ENCODE measurements at places on chromosomes 11 and 22. TPM values are rescaled to one million over a fixed set of nuclear protein-coding genes. Genes with fewer than 3 reads are reported as not detected.

GRCh38 chr11:61495801-61496601 lies 12.5 kb upstream of the LRRC10B start:
- H3K27ac ChIP-seq, result no peak overlapping the region
- H3K4me1 ChIP-seq, result no peaks in the 10 kb centered on the region
- H3K36me3 ChIP-seq, result no peaks in the 10 kb centered on the region
- no peak for DNase-seq
- no peak overlapping the region for H3K4me3 ChIP-seq

Gene SLC22A6
- total RNA-seq, result not detected

Gene EHF
- not detected for total RNA-seq

- H3K27ac ChIP-seq, result peak overlapping the region; percentile 80
- H3K36me3 ChIP-seq, result peaks cover 6% of the 10 kb centered on the region
- H3K4me3 ChIP-seq, result peak overlapping the region; percentile 42
- peak; percentile 69 for DNase-seq
Measured at GRCh38 chr11:123233280-123233974, 38.4 kb upstream of the CLMP start.

Gene ASCC2
- total RNA-seq, result 81.3 TPM

Measured in activated CD4-positive, alpha-beta T cell treated with anti-CD3 and anti-CD28 coated beads, Interleukin-2, amount 10 ng/mL, durations not matched to agents 24 days and 14 days (primary cell).